ENCODE measurements at places on chromosomes 11 and 22.
A peak's percentile ranks its signal among the peaks of the same experiment; 100 is the strongest.

DNA sequence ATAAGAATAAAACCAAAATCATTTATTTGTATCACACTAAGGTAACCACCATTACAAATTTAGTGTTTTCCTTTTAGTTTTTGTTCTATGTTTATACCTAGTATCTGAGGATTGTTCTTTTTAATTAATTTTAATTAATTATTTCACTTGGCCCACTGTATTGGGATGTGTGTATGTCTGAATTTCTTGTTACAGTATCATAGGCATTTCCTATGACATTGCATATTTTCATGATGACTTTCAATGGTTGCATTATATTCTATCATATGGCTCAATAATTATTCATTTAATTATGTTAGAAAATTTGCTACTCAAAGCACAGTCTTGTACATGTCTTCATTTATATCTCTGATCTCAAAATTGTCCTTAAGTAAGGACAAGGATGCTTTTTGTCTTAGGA lies 41.0 kb downstream of the C11orf71 start:
- no peak for DNase-seq

DNA sequence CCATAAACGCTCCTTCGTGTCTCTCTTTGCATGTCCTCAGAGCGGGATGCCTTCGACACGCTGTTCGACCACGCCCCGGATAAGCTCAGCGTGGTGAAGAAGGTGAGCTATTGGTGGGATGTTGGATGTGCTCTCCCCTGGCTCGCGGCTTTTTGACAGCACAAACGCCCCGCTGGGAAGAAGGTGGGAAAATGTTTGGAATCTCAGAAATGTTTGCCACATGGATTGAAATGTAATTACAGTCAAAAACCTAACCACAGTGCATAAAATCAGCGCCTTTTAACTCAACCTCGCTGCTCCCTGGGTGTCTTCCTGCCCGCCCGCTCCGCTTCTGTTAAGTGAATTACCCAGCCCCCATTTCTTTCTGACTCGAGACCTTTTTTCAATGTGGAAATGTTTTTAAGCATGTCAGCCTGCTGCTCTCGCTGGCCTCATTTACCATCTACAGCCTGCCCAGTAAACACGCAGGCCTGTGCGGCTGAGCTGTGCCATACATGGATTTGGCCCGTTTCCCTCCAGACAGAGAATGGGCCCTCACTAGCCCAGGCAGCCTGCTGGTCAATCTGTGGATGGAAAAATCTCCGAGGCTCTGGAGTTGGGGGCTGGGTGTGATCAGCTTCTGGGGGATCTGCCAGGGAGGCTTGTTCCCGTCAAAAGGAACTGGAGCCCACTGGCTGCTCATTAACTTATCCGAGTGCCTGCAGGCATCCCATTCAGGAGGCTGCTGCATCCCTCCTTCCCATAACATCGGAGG lies 32.7 kb upstream of the PARVG start:
- no peak for DNase-seq

DNA sequence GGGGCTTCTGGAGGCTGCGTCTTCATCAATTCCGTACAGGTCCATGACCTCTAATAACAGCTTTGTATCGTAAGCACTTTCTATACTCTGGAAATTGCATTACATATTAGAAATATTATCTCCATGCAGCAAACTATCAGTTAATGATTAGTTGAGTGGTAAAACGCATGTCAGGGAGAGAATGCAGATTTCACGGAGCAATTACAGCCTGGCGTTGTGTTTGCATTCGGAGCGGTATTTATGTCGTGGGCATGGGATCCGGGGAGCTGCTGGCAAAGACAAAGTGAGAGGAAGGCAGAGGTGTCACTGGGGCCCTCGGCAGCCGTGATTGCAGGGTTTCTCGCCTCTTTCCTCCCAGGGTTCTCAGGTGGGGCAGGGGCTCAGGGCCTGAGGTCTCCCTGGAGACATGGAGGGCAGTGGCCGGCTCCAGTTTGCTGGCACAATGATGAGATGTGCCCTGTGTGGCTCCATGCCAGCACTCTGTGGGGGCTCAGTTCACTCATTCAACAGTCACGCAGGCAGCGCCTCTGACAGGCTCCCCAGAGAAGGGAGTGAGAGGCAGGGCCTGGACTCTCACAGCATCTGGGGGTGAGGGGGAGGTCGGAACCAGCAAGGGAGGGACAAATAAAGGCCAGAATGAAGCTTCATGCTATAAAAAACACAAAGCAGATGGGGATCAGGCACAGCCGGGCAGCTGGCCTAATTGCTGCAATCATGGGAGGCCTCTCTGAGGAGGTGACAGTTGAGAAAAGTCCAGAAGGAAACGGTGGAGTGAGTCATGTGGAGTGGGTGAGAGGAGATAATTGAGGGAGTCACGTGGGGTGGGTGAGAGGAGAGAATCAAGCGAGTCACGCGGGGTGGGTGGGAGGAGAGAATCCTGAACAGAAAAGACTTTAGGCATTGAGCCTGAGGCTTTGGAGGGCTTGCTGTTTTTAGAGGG lies 1002.7 kb downstream of the BRD1 start:
- no peak for DNase-seq

DNA sequence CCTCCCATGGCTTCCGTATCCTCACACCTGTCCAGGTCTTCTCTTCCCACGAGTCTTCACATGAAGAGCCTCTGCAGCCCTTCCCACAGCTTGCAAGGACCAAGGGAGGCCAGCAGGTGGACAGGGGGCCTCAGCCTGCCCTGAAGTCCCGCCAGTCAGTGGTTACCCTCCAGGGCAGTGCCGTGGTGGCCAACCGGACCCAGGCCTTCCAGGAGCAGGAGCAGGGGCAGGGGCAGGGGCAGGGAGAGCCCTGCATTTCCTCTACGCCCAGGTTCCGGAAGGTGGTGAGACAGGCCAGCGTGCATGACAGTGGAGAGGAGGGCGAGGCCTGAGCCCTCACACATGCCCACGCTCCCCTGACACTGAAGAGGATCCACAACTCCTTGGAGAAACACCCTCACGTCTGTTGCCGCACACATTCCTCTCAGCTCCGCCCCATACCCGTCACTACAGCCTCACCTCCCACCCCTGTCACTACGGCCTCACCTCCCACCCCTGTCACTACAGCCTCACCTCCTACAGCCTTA lies 8.3 kb downstream of the SSH3 start:
- no peak for DNase-seq

- no peak for DNase-seq
Measured at GRCh38 chr11:108235633-108236032, 12.8 kb downstream of the ATM start.

DNA sequence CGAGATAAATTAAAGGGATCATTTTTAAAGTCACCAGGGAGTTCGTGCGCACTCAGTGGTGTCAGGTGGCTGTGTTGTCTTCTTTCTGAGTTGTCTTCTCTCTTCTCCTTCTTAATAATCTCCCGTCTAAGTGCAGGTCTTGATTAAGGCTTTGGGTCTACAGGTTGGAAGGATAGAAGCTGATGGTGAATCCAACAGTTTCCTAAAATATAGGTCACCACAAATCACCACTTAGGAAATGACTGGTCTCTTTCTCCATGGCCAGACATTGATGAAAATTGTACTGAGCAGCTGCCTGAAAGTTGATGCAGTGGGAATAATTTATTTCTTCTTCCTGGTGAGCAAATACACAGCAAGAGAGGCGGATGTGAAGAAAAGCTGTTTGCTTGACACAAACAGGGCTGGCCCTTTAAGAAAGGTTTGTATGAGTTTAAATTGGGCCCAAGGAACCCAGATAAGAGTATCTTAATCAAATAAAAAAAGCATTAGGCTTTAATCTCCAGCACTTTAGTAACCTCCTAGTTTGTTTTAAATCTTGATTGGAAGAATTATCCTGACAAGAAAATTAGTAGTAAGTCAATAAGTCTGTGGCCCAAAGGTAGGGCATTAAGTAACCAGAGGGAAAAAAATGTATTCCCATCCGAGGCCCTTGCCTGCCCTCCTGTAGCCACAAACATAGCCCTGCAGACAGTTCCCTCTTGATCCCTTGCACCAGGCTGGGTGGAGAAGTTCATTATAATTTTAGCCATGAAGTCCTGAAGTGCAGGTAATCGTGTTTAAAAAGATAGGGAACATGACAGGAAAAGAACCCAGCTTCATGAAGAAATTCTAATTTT lies 245.8 kb downstream of the KIRREL3 start:
- no peak for DNase-seq

- DNase-seq: no peak
Measured at GRCh38 chr11:19811380-19811779, 98.7 kb downstream of the NAV2 start.

DNA sequence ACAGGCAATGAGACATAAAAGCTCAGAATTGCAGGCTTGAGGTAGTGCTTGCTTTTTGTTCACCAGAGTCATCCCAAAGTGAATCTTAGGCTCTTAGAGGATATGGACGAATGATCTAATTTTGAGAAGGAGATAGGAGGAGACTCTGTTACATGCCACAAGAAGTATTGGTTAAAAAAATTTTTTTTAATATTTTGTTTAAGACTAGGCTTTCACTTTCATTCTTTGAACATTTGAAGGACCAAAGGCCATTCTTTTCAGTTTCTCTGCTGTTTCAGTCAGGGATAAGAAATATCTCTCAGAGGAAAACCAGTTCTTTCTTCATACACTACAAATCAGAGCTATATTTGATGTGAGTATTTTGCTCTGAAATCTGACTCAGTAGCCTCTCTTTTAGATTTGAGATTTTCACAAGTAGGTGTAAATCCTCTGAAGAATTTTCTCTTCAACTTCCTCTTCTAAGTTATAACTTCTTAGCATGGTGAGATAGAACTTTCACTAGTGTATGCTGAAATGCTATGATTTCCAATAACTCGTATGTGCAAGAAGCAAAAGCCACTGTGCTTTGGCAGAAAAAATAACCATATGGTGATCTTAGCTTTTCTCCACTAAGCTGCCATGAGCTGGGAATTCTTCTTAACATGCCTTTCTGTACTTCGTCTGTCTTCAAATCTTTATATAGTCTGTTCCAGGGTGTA lies 24.1 kb upstream of the FAM181B start:
- no peak for DNase-seq

- no peak for DNase-seq
Measured at GRCh38 chr11:75775056-75775455, 6.5 kb downstream of the DGAT2 start.

GRCh38 chr11:92325416-92325815 lies 100.8 kb downstream of the FAT3 start:
- DNase-seq: no peak

DNA sequence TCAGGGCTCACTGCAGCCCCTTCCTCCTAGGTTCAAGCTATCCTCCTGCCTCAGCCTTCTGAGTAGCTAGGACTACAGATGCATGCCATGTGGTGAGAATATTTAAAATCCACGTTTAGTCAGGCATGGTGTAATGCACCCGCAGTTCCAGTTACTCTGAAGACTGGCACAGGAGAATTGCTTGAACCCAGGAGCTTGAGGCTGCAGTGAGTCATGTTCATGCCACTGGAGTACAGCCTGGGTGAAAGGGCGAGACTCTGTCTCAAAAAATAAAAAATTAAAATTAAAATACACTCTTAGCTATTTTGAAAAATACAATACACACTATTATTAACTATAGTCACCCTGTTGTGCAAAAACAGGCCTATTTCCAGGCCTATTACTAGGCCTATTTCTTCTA lies 38.4 kb downstream of the NOX4 start:
- no peak for DNase-seq

- DNase-seq: no peak
Measured at GRCh38 chr11:67315325-67315909, 12.1 kb downstream of the SSH3 start.

DNA sequence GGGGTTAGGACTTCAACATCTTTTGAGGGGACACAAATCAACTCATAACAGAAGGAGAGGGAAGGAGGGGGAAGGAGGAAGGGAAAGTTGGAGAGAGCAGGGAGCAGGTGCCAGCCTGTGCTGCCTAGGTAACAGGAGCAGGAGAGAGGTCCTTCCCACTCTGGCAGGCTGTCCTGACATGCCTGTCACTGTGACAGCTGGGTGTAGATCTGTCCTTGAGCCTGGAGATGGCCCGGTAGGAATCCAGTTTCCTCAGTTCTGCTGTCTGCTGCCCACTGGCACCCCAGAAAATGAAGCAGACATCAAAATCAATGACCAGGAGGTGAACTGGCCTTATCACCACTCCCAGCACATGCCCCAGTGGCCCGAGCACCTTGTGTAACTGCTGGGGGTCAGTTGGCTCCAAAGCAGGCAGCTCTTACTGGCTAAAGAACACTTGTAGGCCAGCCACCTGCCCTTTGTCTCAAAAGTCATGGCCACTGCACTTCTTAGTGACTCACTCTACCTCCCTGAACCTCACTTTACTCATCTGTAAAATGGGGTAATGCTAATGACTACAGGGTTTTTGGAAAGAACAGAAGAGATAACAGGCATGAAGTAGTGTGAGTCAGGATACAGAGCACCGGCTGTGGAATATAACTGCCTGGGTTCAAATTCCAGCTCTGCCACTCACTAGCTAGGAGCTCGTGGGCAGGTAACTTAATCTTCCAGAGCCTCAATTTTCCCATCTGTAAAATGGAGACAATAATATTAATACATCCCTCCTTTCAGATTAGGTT lies 8.0 kb upstream of the TSPAN18 start:
- no peak for DNase-seq

DNA sequence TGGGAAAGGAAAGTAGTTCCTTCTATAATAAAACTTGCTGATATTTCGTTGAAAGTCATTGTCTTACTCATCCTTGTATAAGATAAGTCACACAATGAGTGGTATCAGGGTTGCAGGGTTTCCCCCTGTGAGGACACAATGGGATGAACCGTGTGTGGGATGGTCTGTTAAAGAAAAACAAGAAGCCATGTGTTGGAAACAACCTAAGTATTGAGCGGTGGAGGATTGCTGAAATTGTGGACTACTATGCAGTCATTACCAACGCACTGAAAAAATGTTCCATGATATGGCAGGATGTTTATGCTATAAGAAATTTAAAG lies 28.6 kb downstream of the PTPRJ start:
- DNase-seq: no peak

GRCh38 chr22:50485221-50486131 lies 1.2 kb upstream of the MIOX start:
- no peak for DNase-seq

GRCh38 chr11:10797531-10797930 lies 11.2 kb downstream of the EIF4G2 start:
- DNase-seq: no peak

DNA sequence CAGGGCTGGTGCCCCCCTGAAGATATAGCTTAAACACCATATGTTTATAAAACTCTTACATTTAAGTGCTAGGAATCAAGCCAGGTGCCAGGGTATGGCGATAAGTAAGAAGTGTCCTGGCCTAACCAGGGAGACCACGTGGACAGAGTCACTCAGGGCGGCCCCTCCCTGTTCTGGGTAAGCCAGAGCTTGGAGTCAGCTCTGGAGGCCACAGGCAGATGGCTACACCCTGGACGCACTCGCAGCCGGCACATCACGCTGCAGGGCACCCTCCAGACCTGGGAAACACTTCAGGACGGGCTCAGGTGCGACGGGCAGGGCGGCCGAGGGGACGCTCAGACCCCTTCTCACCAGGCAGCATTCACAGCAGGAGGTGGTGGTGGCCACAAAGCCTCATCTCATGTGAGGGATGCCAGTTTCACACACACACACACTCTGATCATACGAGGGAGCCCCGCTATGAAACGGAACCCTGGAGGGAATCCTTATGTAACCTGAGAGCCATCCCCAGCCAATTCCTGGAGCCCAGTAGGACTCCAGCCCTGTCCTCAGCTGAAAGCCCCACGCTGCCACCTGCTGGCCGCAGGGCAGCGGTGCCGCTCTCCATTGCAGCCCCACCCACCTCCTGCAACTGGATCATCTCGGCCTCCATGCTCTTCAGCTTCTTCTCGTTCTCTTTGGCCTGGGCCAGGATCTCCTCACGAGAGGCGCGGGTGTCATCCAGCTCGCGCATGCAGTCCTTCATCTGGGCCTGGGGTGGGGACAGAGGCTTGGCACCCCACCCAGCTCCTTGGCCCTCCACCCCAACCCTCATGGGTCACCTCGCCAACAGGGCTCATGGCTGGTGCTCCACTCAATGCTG lies 33.4 kb downstream of the APOL1 start:
- peak; percentile 14 for DNase-seq

GRCh38 chr22:32329202-32329645 lies 28.4 kb upstream of the RFPL3 start:
- no peak for DNase-seq
